ENCODE measurements at places on chromosomes 6 and 20.

- no peak for DNase-seq
Observed at GRCh38 chr6:64170316-64170715, 534.7 kb downstream of the PHF3 start.

DNA sequence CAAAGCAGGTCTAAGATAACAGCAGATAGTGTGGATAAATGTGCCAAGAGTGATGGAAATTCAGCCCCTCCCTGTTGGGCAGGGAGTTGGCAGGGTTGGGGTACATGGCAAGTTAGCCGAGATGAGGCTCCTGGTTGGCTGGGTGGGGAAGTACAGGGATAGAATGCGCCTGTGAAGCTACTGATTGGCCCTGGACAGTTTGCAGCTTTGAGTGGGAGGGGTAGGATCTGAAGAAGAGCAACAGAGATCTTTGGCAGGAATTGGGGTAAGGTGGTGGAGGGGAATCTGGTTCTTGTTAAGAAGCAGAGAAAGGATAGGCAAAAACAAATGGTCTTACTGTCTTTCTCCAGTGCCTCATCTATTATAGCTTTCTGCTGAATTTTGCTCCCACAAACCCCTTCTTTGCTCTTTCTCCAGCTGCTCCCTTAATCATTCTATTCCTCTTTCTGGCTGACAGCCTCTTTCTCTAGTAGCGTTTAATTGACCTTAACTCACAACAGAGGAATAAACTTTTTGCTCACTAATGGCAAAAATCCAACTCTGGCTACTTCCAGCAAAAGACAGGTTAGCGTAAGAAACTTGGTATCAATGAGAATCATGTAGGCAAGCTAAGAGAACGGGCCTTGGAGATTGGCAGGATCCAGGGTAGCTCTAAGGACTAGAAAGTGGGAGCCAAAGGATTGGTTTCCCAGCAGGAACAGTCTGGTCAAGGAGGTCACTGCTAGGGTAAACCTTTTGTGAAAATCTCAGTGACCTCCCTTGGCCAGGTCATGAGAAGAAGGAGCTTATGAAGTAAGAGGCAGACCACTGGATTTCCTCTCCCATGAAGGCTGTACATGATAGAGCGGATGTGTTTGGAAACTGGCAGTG lies 86.3 kb upstream of the CARMIL1 start:
- DNase-seq = peak; percentile 86

GRCh38 chr6:134854366-134854765 lies 95.5 kb downstream of the ALDH8A1 start:
- no peak for DNase-seq

DNA sequence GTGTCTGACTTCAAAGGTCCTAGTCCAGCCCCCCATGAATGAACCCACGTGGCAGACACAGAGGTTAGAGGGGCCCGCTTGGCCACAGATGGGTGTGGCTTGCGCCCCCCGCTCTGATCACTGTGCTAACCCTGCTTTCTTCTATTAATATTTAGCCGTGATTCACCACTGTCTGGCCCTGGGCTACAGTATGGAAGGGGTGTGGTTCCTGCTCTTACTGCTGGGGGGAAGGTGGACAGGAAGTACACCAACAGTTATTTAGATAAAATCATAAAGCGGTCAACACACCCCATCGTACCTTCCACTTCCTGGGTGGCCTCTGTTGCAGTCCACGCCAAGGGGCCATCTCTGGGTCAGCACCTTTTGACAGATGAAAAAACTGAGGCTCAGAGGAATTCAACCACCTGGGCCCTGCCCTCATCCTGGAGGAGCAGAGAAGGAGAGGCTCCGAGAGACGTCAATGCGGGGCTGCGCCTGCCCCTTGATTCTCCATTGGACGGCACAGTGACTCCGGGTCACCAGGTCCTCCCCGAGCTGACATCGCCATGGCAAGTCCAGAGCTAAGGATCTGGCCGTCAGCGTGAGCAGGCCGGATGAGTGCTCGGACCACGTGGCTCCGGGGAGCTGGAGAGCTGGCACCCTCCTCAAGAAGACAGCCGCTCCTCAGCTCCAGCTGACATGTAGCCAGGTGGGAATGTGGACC lies 206.3 kb downstream of the PREX1 start:
- DNase-seq = no peak

GRCh38 chr20:49901588-49901987 lies 13.7 kb downstream of the SPATA2 start:
- DNase-seq = no peak

- DNase-seq = no peak
Observed at GRCh38 chr6:31560697-31561058, 11.4 kb upstream of the LTA start.

- DNase-seq = no peak
Observed at GRCh38 chr6:156832231-156832647, 55.1 kb downstream of the ARID1B start.

- DNase-seq = no peak
Observed at GRCh38 chr20:35404614-35405259, 7.0 kb downstream of the UQCC1 start.

GRCh38 chr20:49308875-49309274 lies 31.0 kb upstream of the ZNFX1 start:
- no peak for DNase-seq

DNA sequence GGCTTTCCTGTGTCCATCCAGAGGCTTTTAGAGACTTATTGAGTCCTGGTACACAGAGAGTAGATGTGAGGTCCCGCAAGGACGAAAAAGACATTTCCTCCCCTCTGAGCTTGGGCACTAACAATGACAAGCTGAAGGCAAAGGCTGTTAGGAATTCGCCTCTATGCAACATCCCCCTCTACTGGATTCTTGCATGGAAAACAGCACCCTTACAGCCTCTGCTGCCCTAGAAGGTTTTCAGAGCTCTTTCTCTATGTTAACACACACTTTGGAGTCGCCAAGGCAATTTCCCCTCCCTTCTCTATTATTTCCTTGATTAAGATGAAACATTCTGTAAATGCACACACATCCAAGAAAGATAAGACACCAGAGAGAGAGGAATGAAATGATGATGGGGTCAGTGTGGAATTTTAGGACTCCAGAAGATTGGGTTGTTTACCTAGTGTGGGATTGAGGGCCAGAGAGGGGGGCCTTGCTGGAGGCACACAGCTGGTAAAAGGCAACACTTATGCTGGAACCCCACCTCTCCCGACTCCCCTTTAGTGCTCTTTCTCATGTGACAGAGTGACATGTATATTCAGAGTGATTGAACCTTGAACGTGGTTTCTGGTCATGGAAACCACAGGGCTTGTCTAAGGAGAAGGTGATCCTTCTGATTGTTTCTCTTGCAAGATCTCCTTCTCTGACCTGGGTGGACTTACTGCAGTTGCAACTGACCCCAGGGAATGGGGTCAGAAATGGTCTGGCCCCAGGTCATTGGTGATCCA lies 300.7 kb downstream of the CLIC5 start:
- peak; percentile 83 for DNase-seq

- peak; percentile 24 for DNase-seq
Observed at GRCh38 chr20:13865791-13866351, 81.0 kb downstream of the NDUFAF5 start.

DNA sequence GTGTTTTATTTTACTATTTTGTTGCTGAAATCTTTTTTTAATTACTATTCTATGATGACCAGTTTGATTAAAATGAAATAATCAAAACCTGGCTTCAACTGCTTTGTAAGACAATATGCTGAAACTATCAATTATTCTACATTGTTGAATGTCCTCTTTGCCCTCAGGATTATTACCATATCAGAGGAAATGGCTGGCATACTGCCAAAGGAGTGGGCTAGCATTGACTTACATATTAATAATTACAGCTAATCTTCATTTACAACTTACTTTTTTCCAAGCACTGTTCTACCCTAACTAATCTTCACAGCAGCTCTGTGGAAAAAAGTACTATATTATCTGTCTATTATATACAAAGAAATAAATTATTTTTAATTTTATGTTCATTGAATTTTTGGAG lies 560.5 kb downstream of the BCKDHB start:
- no peak for DNase-seq

DNA sequence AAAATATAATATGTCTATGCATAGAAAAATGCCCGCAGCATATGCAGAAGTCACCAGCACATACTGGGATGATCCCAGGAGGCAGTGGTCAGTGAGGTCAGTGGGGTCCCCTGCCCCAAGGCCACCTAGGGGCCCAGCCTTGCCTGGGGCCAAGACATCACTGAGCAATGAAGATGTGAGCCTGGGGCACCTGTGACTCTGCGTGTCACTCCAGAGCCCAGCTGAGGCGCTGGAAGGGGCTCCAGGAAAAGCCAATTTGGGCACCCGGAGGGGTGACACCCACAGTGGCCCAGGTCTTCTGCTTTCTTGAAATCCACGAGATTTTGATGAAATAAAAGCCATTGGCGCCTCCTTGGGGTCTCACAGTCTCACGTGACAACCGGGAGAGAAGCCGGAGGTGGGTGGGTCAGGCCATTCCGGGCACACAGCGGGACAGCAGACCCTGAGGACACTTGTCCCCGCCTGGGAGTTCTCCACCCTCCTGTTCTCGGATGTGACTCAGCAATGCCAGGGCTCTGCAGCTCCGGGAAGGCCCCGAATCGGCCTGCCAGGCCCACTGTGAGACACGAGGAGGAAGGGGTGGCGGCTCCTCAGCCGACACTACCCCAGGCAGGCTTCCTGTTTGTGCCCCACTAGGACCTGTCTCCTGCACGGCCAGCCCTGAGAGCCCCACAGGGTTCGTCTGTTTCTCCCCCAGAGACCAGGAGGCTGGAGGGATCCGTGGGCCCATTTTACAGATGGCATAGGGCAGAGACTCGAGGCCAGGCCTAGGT lies 24.4 kb upstream of the SLCO4A1 start:
- no peak for DNase-seq

- no peak for DNase-seq
Observed at GRCh38 chr6:134768931-134769330, 181.0 kb downstream of the ALDH8A1 start.

GRCh38 chr20:46850416-46850815 lies 44.2 kb upstream of the EYA2 start:
- DNase-seq = no peak

GRCh38 chr20:17620371-17621228 lies 50.7 kb downstream of the DSTN start:
- no peak for DNase-seq

DNA sequence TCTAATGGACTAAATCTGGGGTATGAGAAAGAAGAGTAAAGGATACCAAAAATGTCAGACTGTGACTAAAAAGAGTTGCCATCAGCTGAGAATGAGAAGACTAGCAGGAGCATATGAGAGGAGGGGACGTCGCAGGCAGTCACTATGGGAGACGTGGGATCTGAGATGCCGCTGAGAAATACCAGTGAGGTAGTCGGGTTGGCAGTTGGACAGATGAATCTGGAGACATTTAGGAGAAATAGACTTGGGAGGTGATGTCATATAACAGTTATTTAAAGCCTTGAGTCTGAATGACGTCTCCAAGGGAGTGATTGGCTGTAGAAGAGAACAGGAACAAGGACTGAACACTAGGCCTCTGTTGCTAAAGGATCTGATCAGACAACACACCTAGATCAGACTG lies 51.5 kb upstream of the TRIM26 start:
- peak; percentile 26 for DNase-seq

GRCh38 chr20:31923388-31924331 lies 28.2 kb downstream of the PDRG1 start:
- DNase-seq = no peak

DNA sequence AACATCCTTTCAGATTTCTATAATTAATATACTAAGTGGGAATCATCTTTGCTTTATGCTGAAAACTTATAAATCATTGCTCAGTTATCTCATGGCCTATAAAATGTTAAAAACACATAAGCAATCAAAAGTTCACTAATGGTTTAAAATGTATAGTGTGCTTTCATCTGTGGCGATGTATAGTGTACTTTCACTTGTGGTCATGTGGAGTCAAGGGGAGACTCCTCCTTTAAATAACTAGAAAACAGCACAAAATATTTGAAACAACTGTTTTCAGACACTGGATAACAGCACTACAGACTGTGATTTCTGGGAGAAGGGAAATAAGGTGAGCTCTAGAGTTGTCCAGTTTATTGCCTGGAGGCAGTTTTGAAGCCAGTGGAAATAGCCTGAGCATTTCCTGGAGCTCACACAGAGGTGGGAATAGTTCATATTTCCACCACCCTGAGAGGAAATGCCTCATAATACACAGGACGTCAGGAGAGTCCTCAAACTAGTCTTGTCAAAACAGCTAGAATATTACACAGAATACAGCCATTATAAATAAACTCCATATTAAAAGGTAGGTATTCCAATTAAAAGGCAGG lies 89.4 kb downstream of the CEP162 start:
- no peak for DNase-seq

DNA sequence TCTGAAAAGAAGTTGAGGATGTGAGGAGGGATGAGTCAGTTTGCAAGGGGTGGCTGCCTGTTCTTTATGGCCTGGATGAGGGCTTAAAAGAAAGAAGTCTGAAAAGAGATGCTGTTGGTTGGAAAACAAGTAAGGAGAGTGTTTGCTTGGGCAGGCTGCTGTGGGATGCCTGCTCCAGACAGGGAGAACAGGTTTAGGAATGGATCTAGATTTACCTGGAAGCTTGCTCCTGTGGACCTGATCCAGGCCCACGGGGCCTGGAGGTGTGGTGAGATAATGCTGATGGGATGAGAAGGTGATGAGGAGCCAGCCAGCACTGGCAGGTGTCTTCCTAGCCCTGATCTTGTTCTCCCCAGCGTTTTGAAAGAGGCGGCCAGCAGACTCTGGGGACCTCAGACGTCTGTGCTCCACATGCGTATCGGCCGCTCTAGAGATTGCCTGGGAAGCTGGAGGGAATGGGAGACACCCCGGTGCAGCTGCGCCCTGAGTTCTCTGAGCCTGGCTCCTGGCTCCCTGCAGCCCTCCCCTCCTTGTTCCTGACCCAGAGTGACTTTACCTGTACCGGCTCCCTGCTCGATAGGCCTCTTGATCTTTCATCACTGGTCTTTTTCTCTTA lies 331.3 kb downstream of the ZFAND3 start:
- DNase-seq = no peak

GRCh38 chr6:169028343-169028742 lies 225.3 kb downstream of the THBS2 start:
- no peak for DNase-seq

DNA sequence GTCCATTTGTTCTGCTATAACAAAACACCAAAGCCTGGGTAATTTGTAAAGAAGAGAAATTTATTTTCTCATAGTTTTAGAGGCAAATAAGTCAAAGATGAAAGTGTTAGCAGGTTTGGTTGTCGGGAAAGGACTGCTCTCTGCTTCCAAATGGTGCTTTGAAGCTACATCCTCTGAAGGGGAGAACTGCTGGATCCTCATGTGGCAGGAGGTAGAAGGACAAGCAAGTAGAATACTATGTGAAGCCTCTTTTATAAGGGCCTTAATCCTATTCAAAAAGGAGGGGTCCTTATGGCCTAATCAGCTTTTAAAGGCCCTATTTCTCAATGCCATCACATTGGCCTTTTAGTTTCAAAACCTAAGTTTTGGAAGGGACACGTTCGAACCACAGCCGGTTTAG lies 826.0 kb upstream of the EPHA7 start:
- DNase-seq = no peak

GRCh38 chr6:150713931-150714330 lies 114.2 kb downstream of the PLEKHG1 start:
- no peak for DNase-seq

- DNase-seq = no peak
Observed at GRCh38 chr20:10453241-10453640, 18.1 kb downstream of the SLX4IP start.

GRCh38 chr6:36791521-36792135 lies 47.6 kb downstream of the CPNE5 start:
- DNase-seq = no peak
